SK-N-MC (cell line): ENCODE measurements at places on chromosomes 16 and 17.

GRCh38 chr17:74637926-74638325, 14.4 kb upstream of the CD300E start:
- DNase-seq: no peak

- DNase-seq: no peak
These were observed 43.8 kb downstream of the NDEL1 start for GRCh38 chr17:8479431-8479947.

DNA sequence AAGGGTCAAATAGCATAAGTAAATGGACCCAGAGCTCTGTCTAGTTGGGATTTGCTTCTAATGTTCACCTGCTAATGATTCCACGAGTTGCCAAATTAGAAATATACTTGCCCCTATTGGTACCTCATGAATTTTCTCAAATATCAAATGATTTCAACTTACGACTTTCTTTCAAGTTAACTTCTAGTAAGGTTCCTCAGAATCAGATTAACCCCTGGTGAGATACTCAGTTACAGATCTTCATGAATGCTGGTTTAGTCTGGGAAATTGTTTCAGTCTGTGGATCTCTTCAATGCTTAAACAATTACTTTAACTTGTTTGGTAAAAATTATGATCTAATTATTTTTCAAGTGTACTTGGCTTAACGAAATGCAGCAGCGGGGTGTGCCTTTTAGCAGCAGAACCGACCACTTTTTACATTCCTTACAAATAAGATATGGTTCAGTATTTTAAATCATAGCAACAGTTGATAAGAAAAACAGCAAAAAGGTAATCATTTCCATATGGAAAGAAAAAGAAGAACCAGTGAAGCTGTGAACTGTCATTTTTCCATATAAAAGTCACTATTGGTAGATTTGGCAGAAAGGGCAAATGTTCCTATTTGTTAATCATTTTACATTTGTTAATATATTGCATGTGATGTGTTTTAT, 34.5 kb downstream of the TUBD1 start:
- no peak for DNase-seq

GRCh38 chr17:72978593-72979218, 113.8 kb downstream of the SLC39A11 start:
- no peak for DNase-seq
